ENCODE measurements at places on chromosomes 5 and 9. TPM values are rescaled to one million over a fixed set of nuclear protein-coding genes. Genes with fewer than 3 reads are reported as not detected.

- DNase-seq, result peak; percentile 54
Measured at GRCh38 chr9:126702151-126703001, 88.6 kb downstream of the LMX1B start.

GRCh38 chr9:127953768-127954505 lies 16.3 kb upstream of the DPM2 start:
- DNase-seq, result no peak

GRCh38 chr9:7300484-7300883 lies 499.1 kb downstream of the DMAC1 start:
- no peak for DNase-seq

The MEIKIN gene
- not detected for total RNA-seq

GRCh38 chr9:123353041-123353440 lies 3.0 kb upstream of the CRB2 start:
- no peak for DNase-seq

The ADAMTS2 gene
- 51.0 TPM for total RNA-seq
